Activated CD4-positive, alpha-beta T cell treated with anti-CD3 and anti-CD28 coated beads, Interleukin-2, Interleukin-6, amounts not matched to agents 100 ng/mL and 50 ng/mL, durations not matched to agents 16 hours and 8 hours (primary cell): ENCODE measurements at places on chromosomes 3 and 15.
A peak's percentile ranks its signal among the peaks of the same experiment; 100 is the strongest.

DNA sequence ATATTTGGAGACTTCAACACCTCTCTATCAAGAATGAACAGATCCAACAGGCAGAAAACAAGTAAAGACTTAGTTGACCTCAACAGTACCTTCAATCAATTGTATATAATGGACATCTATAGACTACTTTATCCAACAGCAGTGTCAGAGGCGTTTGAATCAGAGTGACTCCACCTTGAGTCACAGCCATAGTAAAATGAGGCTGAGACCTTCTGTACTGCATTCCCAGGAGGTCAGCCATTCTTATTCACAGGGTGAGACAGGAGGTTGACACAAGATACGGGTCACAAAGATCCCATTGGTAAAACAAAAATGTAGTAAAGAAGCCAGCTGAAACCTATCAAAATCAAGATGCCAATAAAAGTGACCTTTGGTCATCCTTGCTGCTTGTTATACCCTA is 299.8 kb downstream of the CNTN3 start:
- no peak for DNase-seq

DNA sequence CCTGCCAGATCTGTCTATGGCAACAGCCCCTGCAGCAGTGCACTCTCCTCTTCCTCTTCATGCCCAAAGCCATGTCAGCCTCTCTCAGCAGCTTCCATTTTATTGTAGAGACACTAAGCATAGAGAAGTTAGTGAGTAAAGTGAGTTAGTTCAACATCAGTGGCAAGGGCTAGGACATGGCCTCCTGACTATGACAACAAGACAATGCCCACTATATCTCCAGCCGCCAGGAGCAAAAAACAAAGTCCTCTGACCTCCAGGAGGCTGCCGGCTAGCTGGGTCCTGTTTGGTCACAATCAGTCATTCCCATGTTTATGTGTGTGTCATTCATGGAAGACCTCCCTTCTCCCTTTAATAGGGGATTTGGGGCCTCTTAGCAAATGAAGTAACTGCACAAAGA is 14.9 kb downstream of the NR1I2 start:
- DNase-seq: no peak

DNA sequence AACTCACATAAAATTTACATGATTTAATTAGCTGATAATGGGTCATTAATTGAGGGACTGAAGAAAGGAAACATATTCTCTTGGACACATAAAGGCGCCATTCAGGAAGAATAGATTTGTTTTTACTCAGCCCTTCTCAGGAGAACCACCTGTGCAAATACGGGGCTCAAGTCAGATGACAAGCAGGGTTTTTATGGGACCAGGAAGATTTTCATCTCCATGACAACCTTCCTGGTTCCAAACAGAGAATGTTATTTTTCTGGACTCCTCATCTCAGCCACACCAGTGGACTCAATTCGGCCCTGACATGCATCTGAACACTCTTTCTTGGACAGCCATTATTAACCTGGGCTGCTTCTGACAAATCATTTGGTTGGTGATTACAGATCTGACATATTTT is 120.5 kb downstream of the PDZRN3 start:
- DNase-seq: no peak

DNA sequence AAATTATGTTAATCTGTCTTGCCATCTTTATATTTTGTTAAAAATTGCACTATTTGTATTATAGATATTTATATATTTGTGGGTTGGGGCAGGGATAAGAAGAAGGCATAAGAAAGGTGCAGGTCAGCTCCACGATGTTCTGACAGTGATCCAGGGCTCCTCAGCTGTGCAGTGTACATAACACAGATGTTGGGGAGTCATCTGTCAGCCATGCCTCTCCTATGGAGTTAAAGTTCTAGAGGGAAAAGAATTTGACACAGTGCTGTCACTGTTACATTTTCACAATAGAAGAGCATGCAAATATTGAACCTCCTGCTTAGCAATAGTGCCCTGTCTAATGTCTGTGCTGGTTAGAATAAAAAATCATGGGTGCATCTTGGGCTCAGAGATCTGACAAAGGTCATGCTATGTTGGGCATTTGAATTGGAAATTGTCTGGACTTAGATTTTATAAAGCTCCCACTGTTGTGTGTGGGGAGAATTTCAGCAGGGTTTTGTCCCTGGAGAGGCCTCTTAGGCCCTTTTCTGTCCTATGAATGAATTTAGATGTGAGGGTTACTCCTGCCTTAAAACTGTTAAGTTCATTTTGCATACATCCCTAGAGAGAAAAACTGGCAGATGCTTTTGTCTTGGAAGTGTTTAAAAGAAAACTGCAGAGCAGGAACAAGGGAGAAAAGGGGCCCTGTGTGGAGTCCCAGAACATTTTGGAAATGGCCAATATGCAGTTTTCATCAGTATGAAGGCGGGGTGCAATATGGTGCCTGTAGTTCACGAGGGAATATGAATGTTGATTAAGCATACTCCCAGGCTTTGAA is 20.4 kb downstream of the CDIN1 start:
- DNase-seq: no peak

- no peak for DNase-seq
Observed at GRCh38 chr15:79538527-79538926, 106.4 kb downstream of the MINAR1 start.

DNA sequence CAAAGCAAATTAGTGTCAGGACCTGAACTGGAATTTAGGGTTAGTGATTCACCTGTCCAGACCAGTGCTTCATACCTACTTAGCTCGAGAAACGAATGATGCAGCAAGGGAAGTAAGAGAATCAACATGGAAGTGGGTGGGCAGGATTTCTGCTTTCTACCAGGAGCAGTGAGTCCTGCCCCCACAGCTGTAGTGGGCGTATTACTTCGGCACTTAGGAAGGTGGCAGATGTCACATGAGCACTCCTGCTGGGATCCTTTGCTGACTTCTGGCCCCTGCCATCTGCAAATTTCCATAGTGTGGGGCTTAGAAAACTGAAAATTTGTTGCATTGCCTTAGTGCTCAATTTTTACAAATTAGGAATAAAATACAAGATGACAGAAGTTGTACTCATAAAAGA is 31.2 kb downstream of the RYR3 start:
- DNase-seq: no peak

DNA sequence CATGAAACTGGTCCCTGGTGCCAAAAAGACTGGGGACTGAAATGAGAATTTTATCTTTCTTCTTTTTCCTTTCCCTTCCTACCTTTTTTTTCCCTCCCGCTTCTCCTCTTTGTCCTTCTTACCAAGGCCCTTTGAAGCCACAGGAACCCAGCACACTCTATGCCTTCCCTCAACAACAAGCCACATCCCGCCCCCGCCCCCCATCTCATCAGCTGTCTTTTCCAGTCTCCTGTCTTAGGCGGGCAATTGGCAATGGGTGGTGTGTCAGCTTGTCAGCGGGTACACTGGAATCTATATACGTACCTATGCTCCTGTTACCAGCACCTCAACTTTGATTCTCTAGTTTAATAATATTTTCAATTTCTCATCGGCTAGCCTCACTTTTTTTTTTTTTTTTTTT is 56.3 kb upstream of the CHD2 start:
- no peak for DNase-seq

DNA sequence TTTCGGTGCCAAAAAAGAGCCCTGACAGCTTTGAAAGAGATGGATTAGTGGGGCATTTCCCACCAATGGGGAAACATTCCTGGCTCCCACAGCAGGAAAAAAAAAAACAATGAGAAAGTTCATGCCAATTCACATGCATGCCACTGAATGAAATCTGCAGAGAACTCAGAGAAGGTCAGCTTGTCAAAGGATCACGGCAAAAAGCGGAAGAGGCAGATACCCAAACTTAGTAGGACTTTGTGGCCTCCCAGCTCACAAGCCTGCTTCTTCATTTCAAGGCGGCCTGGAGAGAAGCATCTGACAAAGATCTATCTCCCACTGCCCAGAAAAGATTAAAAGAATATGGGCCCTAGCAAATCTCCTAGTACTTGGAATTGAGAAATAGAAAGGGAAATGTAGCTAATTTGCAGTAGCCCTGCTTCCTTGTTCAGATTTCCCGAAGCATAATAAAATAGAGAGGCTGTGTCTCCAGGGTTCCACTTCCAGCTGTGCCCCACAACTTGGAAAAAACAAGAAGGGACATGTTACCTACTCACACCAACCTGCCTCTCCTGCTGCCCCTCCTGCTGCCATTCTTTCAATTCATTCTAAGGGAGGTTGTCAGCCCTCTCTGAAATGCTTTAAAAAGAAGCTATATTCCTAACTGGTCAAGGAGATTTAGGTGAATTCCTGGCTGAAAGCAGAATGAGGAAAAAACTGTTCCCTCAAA is 170.4 kb downstream of the FHIT start:
- no peak for DNase-seq

DNA sequence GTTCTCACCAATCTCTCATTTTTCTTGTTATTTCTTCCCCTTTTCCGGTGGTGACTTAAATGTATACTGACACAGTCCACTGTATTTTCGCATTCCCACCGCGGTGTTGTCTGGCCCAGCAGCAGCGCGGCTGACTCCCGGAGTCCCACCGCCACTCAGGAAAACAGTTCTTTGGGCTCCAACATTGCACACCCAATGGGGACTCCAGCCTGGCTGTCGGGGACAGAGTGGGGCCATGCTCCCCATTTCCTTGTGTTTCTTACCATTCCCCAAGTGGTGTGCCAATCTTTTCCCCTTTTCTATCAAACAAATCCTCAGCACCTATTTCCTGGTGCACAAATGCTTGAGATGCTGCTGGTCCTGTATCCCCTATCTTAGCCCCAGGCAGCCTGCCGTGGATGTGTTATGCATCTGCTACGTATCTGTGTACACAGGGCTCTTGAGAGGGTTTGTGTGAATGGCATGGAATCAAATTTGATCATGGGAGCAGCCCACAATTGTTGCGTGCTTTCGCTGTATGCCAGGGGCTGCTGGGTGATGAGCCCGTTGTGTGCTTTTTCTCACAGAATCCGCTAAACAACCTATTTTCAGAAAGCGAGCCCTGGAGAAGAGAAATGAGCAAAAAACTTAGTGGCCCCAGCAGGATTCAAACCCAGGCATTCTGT is 219.1 kb upstream of the RGMA start:
- DNase-seq: no peak

DNA sequence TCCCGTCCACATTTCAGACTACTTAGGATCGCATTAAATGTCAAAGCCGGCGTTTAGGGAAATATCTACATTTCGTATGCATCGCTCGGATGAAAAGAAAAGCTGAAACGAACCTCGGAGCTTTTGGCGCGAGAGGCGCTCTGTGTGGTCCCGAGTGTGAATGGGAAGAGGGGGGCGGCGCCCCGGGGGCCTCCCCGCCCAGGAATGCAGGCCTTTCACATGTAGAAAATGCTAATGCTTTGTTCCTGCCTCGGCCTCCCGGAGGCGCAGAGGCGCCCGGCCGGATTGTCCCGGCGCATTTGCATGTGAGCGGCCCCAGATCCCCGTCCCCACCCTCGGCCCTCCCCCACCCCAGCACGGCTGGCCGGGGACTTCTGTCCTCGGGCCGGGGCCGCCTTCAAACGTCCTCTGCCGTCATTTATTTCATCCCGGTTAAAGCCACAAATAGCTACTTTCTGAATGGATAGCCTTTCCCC is 37.0 kb upstream of the TRIM71 start:
- DNase-seq: no peak

DNA sequence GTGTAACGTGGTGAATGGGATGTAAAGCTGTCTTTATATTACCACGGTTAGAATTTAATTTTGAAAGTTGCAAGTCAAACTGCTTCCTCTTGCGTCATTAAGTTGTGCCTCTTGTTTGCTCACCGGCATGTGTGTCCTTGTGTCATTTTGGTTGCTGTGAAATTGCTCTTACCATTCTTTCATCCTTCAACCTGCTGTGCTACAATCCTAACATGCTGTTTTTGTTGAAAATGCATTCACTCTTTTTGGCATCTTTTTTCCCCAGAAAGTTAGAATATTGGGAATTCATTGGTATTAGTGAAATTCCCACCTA is 164.7 kb downstream of the PGPEP1L start:
- no peak for DNase-seq

- peak; percentile 34 for DNase-seq
Observed at GRCh38 chr15:33675246-33675645, 293.1 kb upstream of the CHRM5 start.

DNA sequence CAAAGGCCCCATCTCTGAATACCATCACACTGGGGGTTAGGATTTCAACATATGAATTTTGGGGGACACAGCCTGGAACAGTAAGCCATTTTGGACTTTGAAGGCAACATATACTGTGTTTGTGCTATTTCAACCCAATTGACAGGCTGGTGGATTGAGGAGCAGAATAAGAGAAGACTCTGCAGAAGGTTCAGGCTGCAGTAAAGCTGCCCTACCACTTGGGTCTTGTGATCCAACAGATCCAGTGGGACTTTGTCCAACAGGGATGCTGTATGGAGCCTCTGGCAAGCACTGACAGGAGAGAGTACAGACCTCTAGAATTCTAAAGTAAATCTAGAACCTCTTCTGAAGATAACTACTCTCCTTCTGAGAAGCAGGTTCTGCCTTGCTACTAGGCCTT is 1.1 kb upstream of the BCL2L10 start:
- DNase-seq: no peak

DNA sequence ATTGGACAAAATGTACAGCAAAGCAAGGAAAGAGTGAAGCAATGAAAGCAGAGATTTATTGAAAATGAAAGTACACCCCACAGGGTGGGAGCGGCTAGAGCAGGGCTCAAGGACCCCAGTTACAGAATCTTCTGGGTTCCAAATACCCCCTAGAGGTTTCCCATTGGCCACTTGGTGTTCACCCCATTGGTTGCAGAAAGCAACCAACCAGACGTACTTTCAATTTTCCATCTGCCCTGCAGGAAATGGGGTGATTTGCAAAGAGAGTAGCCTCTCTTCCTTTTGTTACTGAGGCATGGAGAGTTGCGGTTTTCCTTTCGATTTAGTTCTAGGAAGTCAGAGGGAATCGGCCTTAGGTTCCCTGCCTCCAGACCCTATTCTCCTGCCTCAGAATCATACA is 2.4 kb downstream of the PML start:
- DNase-seq: peak; percentile 77

DNA sequence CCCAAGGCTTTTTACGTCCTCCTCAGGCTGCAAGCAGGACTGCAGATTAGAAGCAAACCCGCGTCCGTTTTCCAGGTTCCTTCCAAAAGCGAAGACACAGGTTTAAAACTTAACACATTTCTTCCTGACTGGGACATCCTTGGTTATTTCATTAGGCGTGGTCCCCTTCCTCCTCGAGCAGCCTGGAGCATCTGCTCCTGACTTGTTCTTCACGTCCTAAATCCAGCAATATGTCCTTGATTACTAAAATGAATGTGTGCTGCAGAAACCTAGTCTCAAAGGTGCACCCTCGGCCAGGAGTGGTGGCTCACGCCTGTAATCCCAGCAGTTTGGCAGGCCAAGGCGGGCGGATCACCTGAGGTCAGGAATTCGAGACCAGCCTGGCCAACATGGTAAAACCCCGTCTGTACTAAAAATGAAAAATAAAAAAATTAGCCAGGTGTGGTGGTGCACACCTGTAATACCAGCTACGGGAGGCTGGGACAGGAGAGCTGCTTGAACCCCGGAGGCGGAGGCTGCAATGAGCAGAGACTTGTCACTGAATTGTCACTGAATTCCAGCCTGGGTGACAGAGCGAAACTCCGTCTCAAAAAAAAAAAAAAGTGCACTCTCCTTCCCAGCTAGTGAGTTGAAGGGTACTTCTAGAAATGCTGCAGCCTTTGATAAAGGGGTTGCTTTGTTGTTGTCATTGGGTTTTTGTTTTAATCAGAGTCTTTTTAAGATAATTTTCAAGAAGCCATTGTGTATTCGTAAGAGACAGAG is 842 bp upstream of the LRIG1 start:
- DNase-seq: no peak

GRCh38 chr3:196821806-196822355 is 45.8 kb upstream of the SENP5 start:
- DNase-seq: no peak

- DNase-seq: no peak
Observed at GRCh38 chr15:78182336-78182700, 33.2 kb downstream of the IDH3A start.
